ENCODE measurements at places on chromosomes 7 and 10.
A peak's percentile ranks its signal among the peaks of the same experiment; 100 is the strongest.

- no peak for DNase-seq
These were observed 92.0 kb upstream of the FAM180A start for GRCh38 chr7:135840591-135840990.

DNA sequence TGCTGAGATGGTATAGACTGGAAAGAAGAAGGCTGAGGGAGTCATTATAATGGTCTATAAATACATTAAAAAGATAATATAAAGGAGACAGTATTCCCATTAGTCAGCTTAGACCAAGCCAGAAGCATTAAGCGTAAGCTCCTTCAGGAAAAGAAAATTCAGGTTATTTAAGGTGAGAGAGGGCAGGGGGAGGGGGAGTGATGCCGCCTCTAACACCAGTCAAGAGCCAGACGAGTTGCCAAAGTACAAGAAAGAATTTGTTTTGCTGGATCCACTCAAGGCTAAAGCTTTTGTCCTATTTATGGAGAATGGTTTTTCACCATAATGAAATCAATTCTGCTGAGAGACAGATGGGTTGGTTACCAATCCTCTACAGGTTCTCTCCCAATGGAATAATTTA, 99.3 kb downstream of the CFAP58 start:
- no peak for DNase-seq

GRCh38 chr10:69352569-69353264, 64.0 kb downstream of the TACR2 start:
- peak; percentile 10 for DNase-seq

DNA sequence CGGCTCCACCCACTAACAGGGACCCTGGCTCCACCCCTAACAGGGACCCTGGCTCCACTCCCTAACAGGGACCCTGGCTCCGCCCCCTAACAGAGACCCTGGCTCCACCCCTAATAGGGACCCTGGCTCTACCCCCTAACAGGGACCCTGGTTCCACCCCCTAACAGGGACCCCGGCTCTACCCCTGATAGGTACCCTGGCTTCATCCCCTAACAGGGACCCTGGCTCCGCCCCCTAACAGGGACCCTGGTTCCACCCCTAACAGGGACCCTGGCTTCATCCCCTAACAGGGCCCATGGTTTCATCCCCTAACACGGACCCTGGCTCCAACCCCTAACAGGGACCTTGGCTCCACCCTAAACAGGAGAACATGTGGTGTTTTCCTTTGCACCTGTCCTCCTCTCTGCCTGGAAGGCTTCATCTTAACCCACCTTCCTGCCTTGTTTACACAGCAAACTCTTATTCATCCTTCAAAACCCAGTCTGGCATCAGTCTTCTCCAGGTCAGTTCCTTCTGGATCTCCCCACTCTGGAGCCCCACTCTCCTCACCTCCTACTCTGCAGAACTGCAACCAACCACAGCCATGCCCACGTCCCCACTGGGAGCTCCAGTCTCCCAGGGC, 58.0 kb downstream of the CHST15 start:
- DNase-seq, result no peak

- DNase-seq, result no peak
These were observed 2.6 kb upstream of the BMPER start for GRCh38 chr7:33902746-33903145.

GRCh38 chr7:108268200-108268820, 138.1 kb upstream of the LAMB4 start:
- DNase-seq, result no peak

DNA sequence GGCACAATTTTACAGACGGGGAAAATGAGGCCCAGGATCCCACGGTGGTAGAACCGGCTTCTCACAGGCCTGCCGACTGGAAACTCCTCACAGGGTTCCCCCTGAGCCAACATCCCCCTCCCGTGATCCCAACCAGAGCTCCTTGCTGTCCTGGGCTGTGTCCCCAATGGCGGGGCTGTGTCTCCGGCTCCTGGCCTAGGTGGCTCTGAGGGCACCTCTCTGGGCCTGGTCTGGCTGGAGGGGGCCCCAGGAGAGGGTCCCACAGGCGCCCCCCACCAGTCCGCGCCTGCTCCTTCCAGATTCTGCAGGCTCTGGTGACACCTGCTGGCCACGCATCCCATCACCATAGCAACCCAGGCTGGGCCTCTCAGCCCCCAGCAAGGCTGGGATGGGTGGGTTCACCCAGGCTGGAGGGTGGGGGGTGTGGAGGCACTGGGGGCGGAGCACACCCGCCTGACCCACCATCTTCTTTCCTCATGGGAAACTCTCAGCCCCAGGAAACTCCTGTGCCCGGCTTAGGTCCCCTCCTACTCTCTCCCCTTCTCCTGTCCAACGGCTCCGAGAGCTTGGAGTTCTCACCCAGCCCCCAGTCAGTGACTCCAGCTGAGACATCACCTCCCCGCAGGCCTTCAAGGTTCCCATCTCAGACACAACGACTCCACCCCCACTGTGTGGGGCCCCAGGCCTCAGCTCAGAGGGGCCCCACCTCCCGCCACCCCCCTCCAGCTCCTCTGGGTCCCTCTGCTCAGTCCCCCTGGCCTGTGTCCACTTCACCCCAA, 27.1 kb upstream of the TNRC18 start:
- DNase-seq, result peak; percentile 78

DNA sequence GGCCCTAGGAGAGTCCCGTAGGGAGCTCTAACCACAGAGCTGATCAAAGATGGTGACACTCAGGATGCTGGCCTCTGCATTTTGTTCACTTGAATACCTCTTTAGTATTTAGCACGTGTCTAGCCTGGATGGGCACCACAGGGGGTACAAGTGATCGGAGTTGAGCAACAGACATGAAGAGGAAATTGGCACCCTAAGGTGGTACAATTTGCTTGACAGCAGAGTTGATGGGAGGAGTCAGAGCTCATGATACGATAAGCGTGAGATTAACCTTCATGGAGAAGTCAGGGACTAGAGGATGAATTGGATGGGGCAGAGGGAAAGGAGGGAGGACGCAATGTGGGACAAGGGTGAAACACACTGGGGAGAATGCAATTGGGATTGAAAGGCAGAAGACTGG, 9.9 kb upstream of the ZNF212 start:
- no peak for DNase-seq

DNA sequence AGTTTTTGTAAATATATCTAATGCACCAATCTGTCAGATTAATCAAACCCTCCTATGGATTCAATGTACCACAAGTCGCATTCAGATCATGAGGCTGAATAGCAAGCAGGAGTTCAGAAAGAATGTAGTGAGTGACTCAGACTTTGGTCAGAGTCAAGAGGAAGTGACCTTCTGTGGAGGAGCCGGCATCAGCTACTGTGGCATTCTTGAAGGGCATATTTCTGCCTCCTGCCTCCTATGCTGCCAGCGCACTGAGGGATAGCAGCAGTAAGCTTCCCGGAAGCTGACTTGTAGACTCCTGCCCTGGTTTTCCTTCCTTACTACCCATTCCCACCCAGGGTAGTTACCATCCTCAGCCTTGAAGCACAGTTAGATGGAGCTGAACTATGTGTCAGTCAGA, 867.5 kb downstream of the NRG3 start:
- DNase-seq, result no peak

DNA sequence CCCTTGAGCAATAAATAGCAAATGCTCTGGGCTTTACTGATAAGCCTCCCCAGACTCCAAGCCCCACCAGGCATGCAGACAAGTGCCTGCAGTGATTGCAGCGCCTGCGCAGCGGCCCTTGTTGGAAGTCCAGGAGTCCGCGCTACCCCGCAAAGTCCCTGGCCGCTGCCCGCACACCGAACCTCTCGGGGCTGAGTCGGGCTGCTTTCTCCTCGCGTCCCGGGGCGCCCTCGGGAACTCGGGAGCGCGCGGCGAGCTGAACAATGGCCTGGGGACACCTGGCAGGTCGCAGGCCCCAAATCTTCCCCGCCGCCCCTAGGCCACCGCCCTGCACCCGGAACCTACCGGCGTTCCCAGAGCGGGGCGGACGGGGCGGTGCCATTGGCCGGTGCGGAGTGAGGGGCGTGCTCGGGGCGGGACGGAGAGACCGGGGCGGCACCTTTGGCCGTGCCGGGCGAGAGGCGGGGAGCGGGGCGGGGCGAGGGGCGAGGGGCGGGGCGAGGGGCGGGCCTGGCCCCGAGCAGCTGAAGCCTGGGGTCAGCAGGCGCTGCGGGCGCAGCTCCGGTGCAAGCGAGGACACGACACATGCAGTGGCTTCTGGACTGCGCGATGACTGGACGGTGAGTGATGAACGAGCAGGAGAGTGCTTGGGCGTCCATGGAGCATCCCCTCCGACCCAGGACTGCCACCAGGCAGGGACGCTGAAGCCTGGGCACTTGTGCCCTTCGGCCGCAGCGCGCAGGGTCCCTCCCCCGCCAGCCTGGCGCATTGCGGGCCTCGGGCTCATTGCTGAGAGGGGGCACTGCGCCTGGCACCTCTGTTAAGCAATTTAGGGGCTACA, at the start of gene RASSF4:
RASSF4 (plus strand) TSS at position 556 of the 841 bp plus-strand sequence. CDS start 10,401 bp downstream, outside the sequence.
- peak; percentile 93 for DNase-seq

DNA sequence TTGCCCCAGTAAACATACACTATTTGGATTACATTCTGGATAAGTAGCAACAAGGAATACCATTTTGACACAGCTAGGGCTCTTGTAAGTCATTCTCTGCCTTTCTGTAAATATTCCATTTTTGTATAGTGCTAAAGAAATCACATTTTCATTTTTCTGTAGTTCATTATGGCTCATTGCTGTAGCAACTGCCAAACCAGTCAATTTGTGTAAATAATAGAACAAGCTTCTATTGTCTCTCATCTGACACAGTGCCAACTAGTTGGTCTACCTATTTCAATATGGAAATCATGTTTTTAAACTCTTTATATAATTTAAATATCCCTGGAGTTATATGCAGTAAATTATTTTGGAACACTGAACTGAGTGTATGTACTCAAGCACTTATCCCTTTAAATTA, 193.7 kb downstream of the RELN start:
- DNase-seq, result no peak

GRCh38 chr10:6348096-6348874, 145.6 kb downstream of the PFKFB3 start:
- no peak for DNase-seq

GRCh38 chr10:31215052-31215451, 104.0 kb upstream of the ZEB1 start:
- DNase-seq, result no peak
